ENCODE measurements at places on chromosomes 4 and X. TPM values are rescaled to one million over a fixed set of nuclear protein-coding genes. Genes with fewer than 3 reads are reported as not detected.

The GPRIN3 gene
- total RNA-seq = 5.8 TPM

The CXorf66 gene
- not detected for total RNA-seq

The SLC7A11 gene
- total RNA-seq = 0.62 TPM

The CFAP47 gene
- total RNA-seq = 0.10 TPM

The MAGEA1 gene
- total RNA-seq = not detected

GRCh38 chr4:55447831-55448230 is 52.1 kb downstream of the TMEM165 start:
- peak; percentile 68 for DNase-seq

GRCh38 chr4:151429957-151430570 is 21.1 kb downstream of the FHIP1A start:
- DNase-seq = no peak

DNA sequence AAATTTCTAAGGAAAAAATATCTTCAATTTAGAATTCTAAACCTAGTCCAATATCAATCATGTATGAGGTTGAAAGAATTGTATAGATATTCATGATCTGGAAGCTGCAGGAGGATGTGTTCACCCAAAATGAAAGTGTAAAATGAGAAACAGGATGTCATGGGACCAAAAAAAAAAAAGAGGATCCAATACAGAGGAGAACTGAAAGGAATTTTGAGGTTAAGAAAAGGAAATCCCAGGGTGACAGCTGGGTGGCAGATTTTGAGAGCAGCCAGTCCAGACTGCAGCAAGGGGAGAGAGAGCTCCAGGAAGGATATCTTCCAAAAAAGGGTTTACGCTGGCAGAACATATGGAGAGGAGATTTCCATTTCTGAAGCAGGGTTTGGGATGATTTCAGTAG is 38.9 kb downstream of the TLR10 start:
- DNase-seq = no peak

- DNase-seq = peak; percentile 67
Observed at GRCh38 chr4:145679991-145680455, at the start of gene C4orf51. Gene C4orf51 (plus strand): TSS chr4:145680146. CDS start chr4:145680204, 58 bp downstream.

DNA sequence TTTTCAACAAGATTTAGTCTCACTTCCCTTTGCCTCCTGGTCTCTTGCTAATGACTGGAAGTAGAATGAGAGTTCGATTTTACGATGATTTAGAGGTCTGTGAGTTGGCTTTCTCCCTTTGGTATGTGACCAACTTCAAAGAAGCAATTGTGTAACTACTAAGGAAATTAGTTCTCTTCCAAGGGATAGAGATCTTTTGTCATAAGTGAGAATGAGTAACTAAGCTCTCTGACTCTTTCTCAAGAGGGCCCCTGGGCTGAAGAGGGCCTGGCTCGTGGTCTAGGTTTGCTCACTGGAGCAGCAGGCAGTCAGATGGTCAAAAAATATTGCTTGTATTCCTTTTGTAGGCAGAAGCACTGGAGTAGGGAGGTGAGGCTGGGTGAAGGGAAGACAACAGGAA is 176.3 kb downstream of the ENOX2 start:
- no peak for DNase-seq

- peak; percentile 40 for DNase-seq
Observed at GRCh38 chr4:55947912-55948725, 626 bp upstream of the CEP135 start.

DNA sequence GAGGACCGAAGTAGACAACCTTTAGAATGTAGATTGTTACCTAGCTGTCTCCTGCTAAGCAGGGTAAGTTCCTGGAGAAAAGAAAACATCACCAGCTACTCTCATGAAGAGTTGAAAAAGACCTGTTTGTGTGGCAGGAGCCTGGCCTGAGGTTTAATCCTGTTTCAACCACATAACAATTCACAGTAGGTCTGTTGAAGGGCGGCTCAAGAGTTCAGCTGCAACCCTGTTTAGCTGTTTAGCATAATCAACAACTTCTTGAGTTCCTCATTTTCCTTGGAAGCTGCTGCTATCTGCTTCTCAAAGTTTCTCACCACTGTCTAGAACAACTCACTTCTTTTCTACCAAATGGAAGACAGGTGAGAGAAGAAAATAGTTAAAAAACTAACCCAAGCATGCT is 170.4 kb upstream of the TET2 start:
- DNase-seq = no peak
